Right lobe of liver (tissue), 6 donors: ENCODE measurements at places on chromosomes 11 and 22. TPM values are rescaled to one million over a fixed set of nuclear protein-coding genes. Genes with fewer than 3 reads are reported as not detected.

Gene OR52H1
- total RNA-seq = not detected

- no peaks in the 10 kb centered on the region for H3K27me3 ChIP-seq
- no peak overlapping the region for H3K4me3 ChIP-seq
- no peaks in the 10 kb centered on the region for H3K36me3 ChIP-seq
- DNase-seq = no peak
- no peak overlapping the region for H3K27ac ChIP-seq
- peaks cover 29% of the 10 kb centered on the region for H3K4me1 ChIP-seq
Observed at GRCh38 chr11:11577251-11577855, 44.5 kb downstream of the GALNT18 start.

Gene OR51B4
- not detected for total RNA-seq

GRCh38 chr22:46845296-46846149 lies 83.1 kb downstream of the TBC1D22A start:
- no peaks in the 10 kb centered on the region for H3K27me3 ChIP-seq
- H3K4me3 ChIP-seq = no peak overlapping the region
- no peak overlapping the region for H3K27ac ChIP-seq

Gene VWCE
- 14.3 TPM for total RNA-seq
